ENCODE measurements at places on chromosomes 3 and 15.

GRCh38 chr3:57699591-57699990 lies 6.7 kb upstream of the DENND6A start:
- DNase-seq: no peak

DNA sequence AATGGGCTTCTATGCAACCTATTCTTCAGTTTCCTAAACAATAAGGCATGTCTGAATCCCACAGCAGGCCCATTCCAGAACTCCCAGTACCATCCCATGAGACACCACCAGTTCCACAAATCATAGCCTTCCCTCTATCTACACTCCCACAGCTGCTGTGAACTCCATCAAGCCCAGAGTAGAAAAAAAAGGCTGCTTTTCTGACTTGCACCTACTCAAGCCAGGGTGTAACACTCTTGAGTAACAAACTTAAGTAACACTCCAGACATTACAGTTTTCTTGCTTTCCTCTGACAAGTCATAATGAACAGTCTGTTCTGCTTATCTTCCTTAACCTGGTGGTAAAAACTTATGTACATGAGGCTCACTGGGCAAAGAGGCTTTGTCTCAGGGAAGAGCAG lies 283.1 kb downstream of the NFKBIZ start:
- DNase-seq: no peak

- DNase-seq: no peak
These were observed 219.6 kb downstream of the THSD4 start for GRCh38 chr15:71334873-71335272.

DNA sequence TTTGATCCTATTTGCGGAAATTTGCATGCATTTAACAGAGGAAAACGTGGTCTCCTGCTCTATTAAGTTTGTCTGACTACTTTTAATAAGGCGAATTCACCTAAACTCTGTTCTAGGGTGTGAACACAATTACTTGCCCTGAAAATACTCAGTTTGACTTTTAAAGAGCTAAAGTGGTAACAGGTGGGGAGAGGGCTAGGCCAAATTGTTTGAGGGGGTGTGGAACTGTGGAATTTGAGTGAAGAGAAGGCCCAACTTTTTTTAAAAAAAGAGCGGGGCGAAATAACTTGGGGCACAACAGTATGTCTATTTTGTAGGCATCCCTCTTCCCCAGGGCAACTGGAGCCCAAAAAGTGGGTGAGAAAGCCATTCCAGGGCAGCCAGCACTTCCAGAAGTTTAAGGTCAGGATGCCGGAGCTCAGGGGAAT lies 580 bp upstream of the FXR1 start:
- no peak for DNase-seq

DNA sequence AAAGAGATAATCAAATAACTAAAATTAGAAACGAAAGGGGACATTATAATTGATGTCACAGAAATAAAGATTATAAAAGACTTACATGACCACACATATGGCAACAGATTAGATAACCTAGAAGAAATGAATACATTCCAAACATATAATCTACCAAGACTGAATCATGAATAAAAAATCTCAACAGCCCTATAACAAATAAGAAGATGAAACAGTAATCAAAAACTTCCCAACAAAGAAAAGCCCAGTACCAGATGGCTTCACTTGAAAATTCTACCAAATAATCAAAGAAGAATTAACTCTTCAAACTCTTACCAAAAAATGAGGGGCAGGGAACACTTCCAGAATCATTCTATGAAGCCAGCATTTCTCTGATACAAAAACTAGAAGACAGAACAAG lies 11.8 kb downstream of the TOP2B start:
- no peak for DNase-seq

DNA sequence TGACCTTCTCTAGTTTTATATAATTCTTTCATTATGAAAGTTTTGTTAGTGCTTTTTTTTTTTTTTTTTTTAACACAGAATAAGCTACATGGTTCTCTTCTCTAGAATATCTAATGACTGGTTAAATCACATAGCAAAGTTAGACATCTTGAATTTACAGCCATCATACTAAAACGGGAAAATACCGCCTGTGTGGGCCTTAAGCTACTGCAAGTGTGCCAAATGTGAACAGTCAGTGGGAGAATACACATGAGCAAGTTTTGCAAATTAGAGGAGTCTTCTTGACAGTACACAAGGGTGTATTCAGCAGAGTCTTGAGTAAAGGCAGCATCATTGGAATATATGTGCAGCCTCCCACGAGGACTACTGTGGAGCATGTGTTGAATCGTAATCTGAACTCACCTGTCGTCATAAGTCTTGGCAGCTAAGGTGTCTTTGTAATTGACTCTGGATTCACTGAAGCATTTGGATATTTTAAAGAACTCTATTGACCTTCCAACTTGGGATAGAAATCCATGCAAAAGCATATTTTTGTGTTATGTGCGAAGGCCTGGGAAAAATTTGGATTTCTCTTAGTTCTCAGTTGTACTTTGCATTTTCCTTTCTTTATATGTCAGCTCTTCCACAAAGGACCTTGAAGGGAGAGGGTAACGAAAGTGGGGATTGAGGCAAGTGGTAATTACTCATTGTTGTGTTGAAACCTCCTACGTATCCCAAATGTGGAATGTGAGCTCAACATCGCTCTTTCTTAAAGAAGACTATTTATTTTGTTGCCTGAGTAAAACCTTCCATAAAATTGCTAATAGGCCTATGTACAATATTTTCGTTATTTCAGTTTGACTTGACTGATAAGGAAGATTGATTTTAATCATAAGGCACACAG lies 117.4 kb downstream of the ATG7 start:
- no peak for DNase-seq

DNA sequence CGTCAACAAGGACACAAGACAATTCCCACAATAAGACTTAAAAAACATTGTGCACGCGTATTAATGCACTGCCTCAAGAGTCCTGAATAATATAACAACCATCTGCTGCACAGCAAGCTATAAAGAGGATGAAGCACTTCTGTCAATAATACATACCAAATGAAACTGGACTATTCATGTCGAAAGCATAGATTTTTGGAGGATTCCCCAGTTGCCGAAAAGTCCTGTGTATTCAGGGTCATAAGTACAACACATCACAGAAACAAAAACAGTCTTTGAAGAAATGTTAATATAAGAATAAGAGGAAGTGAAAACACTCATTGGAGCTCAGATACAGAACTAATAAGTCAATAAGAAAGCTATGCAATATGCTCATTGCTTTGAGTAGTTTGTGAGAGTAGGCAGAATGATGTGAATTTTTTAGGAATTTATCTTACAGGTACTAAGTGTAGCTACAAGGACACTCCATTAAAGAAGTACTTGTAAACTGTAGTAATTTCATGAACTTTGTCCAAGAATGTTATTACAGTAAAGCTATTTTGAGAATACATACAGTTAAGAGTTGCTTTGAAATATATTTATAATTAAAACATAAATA lies 31.6 kb downstream of the CBLB start:
- DNase-seq: no peak

DNA sequence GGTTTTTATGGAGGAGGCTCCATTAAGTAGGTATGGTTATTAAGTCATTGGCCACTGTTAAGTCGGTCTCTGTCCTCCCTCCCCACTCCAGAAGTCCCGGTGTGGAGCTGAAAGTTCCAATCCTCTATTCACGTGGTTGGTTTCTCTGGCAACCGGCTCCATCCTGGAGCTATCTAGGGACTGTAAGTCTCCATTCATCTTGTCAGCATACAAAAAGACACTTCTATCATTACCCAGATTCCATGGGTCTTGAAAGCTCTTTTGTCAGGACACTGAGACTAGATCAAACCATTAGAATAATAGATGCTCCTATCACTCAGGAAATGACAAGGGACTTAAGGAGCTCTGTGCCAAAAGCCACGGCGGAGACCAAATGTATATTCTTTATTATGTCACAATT lies 110.3 kb downstream of the PIK3CB start:
- DNase-seq: no peak

Measured in D721Med (cell line).